ENCODE measurements at places on chromosomes 3 and 15.
A peak's percentile ranks its signal among the peaks of the same experiment; 100 is the strongest.

- H3K27me3 ChIP-seq, result no peaks in the 10 kb centered on the region
- no peak overlapping the region for H3K4me3 ChIP-seq
- DNase-seq, result no peak
- no peak overlapping the region for H3K27ac ChIP-seq
- H3K4me1 ChIP-seq, result no peaks in the 10 kb centered on the region
These were observed 192.3 kb upstream of the C2CD4B start for GRCh38 chr15:62357431-62357830.

- H3K4me3 ChIP-seq, result no peak overlapping the region
- no peaks in the 10 kb centered on the region for H3K4me1 ChIP-seq
- H3K36me3 ChIP-seq, result no peaks in the 10 kb centered on the region
- DNase-seq, result no peak
- H3K27me3 ChIP-seq, result no peaks in the 10 kb centered on the region
These were observed 103.5 kb downstream of the SEMA6D start for GRCh38 chr15:47820747-47821319.

DNA sequence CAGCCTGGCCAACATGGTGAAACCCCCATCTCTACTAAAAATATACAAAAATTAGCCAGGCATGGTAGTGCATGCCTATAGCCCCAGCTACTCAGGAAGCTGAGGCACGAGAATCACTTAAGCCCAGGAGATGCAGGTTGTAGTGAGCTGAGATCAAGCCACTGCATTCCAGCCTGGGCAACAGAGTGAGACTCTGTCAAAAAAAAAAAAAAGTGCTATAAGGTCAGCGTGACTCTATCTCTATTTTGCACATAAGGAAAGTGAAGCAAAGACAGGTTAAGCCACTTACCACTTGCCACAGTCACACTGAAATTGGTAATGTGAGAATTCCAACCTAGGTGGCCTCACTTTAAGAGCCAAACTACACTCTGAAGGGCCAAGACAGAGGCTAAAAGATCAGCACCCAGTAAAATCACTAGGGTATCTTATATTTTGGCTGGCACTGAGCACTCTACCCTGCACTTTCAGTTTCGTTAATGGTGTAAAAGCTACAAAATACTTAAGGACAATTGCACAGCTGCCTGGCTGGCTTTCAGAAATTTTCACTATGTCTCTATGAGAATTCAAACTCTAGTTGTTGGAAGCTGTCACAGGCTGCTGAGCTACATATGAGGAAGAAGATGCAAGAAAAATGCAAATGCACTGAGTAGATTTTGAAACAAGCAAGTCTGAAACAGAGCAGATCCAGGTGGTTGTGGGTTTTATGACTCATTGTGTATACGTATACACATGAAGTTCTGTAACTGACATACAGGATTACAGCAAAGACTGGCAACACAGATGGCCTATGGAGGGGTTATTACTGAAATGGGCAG is 32.7 kb downstream of the TRANK1 start:
- H3K27me3 ChIP-seq, result no peaks in the 10 kb centered on the region
- H3K27ac ChIP-seq, result peak overlapping the region; percentile 69
- H3K36me3 ChIP-seq, result no peaks in the 10 kb centered on the region
- peak overlapping the region; percentile 39 for H3K4me3 ChIP-seq

- H3K27me3 ChIP-seq, result no peaks in the 10 kb centered on the region
- no peak overlapping the region for H3K4me3 ChIP-seq
- H3K36me3 ChIP-seq, result no peaks in the 10 kb centered on the region
- no peak for DNase-seq
- H3K4me1 ChIP-seq, result no peaks in the 10 kb centered on the region
These were observed 23.2 kb upstream of the IQCF6 start for GRCh38 chr3:51802106-51802703.

- DNase-seq, result no peak
- no peaks in the 10 kb centered on the region for H3K27me3 ChIP-seq
- no peak overlapping the region for H3K4me3 ChIP-seq
- H3K27ac ChIP-seq, result no peak overlapping the region
- H3K4me1 ChIP-seq, result no peaks in the 10 kb centered on the region
These were observed 53.9 kb upstream of the ACKR4 start for GRCh38 chr3:132543011-132543739.

Data from effector memory CD4-positive, alpha-beta T cell (primary cell).